ENCODE measurements at places on chromosomes 2 and 18.

DNA sequence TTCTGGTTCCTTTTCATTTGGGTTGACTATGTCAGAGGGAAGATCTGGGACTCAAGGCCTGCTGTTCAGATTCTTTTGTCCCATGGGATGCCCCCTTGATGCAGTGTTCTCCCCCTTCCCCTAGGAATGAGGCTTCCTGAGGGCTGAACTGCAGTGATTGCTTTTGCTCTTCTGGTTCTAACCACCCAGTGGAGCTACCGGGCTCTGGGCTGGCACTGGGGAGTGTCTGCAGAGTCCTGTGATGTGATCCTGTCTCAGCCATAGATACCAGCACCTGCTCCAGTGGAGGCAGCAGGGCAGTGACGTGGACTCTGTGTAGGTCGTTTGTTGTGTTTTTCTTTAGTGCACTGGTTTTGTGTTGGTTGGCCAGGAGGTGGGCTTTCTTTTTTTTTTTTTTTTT is 32.1 kb upstream of the RHOB start:
- no peak for DNase-seq

DNA sequence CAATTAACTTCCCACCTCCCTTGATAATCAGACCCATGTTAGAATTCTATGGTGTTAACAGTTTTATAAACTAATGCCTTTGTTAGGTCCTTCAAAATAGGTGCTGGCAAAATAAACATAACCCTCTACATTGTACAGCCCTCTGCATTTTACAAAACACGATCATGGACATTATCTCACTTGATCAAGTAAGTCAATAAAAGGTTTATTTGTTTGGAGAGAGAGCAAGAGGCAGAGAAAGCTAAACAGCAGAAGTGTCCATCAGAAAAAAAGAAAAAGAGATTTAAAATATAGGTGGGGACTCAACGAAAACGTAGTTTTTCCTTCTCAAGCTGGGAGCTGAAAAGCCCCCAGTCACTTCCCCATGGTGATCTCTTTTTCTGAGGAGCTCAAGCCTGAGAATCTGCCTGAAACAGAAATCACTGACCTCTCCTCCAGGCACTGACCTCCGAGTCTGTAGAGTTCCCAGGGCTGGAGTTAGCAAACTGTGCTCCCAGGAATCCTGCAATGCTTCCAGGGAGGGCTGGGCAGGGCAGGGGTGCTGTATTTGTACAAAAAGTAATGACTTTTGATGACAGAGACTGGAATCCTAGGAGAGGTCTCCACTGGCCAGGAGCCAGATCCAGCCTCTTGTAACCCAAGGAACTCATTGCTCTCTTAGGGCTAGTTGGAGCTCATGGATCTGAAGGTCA is 137.8 kb upstream of the KLHL29 start:
- DNase-seq, result no peak

DNA sequence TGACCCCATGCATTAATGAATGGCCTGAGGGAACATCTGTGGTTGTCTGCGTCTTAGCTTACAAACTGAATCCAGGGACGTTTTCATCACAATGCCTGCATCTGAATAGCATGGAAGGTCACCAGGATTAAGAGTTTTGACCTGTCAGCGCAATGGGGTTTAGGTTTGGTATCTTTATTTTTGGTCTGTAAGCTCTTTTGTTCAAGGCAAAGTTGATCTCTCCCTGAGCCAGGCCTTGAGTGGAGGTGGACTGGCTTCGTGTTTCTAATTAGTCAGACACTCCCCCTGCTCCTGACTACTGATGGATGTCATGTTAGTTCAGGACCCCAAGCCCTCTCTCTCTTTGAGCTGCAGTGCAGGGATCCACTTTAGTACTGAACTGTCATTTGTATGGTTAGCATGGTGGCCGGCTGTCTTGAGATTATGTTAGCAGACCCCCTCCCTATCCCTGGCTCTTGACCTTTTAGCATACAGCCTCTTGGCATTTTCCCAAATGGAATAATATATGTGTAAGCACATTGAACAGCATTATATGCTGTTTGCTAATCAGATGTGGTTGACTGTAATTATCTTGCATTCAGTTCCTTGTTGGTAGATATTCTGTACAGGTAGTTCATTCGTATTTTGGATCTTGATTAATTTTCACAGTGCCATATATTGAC is 59.2 kb downstream of the LYPD6 start:
- DNase-seq, result no peak

DNA sequence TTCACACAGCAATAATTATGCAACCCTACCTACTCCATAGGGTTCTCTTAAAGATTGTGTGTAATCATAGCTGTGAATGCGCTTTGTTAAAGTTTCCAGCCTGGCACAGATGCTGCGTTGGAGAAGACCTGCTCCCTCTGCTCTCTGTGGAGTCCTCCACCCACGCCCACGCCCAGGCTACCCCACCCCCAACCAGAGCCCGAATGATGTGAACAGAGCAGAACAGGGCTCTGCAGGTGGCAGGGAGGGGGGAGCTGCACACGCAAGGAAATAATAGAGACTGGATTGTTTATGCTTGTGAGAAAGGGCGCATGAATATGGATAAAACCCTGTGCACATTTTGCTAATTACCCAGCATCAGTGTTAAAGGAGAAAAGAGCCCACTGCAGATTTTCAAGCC is 447.5 kb downstream of the BCL11A start:
- DNase-seq, result no peak

GRCh38 chr18:13416848-13417247 is 198.3 kb downstream of the LDLRAD4 start:
- DNase-seq, result no peak

- no peak for DNase-seq
Observed at GRCh38 chr2:157726946-157727345, 98.3 kb upstream of the ACVR1C start.

GRCh38 chr2:64814007-64814406 is 160.3 kb upstream of the SERTAD2 start:
- no peak for DNase-seq

DNA sequence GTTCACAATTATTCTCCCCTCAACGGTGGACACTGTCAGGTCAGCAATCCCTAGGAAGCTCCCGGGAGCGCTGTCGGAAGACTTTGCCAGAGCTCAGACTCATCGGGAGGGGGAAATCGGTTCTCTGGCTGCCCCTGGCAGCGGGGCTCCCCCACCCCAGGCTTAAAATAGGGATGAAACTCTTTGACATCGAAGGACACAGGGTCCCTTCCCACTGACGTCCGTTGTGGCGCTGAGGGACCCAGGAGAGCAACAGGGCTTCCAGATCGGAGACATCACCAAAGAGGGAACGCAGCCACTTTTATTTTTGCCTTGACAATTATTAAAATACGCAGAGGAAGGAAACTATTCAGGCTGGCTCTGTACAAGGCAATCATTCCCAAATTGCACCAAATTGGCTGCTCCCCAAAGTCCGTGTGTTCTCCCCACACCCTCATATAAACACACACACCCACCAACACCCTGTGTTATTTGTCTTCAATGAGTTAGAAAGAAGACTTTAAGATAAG is 249.0 kb downstream of the CDH20 start:
- DNase-seq, result no peak

- DNase-seq, result no peak
Observed at GRCh38 chr2:27082773-27083409, 3.7 kb upstream of the KHK start.

GRCh38 chr18:5391409-5391808 is 95.9 kb upstream of the ZBTB14 start:
- no peak for DNase-seq

DNA sequence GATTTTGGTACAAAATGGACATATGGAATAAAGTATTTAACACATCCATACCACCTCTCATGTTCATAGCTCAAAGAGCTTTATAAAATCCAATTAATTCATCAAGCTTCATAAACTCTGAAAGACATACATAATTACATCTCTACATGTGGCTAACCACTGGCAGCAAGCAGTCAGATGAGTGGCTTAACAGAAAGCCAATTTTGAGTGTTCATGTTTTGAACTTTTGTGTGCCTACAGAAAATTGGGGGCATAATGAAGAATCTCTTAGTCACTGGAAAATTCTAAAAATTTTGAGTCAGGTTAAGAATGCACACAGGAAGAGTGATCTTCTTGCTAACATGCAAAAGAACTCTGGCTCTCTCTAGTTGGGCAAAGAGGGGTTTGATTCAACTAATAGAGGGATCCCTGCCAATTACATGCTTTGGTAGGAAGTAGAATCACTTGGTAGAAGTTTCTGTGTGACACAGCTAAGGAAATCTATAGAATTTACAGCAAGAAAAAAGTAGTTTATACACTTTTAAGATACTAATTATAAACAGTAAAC is 287.4 kb downstream of the NOL4 start:
- no peak for DNase-seq

GRCh38 chr2:11159574-11160170 is 4.4 kb downstream of the SLC66A3 start:
- no peak for DNase-seq

DNA sequence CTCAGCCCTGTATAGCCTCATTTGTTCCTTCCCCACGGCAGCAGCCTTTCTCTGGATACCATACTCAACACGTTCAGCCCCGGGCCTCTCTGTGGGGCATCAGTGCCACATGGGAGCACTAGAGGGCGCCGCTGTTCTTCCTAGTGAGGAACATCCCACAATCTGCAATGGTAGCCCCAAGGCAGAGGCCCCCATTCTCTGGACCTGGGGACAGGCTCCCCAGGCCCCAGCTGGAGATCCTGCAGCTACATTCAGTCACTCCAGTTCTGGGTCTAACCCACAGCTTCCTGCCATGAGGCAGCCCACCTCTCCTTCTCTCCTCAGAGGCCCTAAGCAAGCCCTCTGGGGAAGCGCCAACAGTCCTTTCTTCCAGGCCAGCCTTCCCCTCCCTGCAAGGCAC is 14.2 kb upstream of the SFXN5 start:
- DNase-seq, result peak; percentile 55

DNA sequence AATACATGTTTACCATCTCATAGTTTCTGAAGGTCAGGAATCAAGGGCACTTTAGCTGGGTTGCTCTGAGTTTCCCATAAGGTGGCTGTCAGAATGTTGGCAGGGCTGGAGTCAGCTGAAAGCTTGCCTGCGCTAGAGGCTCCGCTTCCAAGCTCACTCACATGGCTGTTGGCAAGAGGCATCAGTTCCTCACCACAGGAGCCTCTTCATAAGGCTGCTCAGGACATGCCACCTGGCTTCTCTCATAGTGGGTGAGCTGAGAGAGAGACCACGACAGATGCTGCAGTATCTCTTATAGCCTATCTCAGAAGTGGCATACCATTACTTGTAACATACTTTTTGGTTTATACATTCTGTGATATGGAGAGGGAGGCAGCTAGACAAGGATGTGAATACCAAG is 7.2 kb downstream of the HADHB start:
- DNase-seq, result no peak

DNA sequence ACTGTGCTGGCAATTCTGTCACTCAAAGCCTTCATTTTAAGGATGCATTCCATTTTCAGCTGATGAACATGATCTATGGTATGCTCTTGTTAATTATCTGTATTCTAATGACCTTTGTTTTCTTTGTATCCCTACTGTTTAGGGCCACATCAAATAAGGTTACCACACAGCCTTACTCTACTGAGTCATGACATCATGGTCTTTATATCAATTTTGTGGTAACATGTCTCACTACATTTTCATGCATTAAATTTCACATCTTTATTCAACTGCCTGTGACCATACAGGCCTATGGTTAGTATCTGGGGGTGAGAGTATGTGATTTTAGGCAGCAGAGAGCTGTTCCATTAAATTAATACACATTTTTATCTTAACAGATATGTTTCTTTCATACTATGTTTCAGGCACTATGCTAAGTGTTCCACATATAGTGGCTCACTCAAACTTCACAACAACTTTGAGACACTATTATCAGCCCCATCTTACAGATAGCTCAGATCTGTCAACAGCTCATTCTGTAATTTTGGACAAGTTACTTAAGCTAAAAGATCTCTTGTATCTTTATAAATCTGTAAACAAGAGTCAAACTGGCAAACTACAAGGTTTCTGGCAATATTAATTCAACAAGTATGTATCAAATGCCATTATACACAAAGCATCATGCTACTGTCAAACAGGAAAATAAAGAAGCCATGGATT is 18.0 kb downstream of the LRPPRC start:
- no peak for DNase-seq

GRCh38 chr2:142586693-142587580 is 290.5 kb upstream of the KYNU start:
- DNase-seq, result no peak

GRCh38 chr2:121562269-121563176 is 31.8 kb downstream of the RNU4ATAC start:
- DNase-seq, result no peak

DNA sequence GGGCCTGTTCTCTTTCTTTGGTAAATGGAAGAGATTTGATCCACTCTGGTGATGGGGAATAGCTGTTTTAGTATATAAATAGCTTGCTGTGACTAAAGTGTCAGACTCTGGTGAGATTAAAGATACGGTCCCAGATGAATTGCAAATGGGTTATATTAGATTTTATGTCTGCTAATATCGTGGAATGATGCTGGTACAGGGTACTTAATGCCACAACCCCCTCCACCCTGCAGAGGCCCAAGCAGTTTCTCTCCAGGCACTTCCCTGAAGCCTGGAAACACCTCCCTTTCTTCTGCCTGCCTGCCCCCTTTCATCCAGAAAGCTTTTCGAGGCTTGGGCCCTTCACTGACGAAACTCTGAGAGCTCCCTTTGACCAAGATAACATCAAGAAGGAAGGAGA is 21.4 kb upstream of the RFX8 start:
- no peak for DNase-seq

Measured in LoVo (cell line).